ENCODE measurements at places on chromosomes 2 and 18. TPM values are rescaled to one million over a fixed set of nuclear protein-coding genes. Genes with fewer than 3 reads are reported as not detected.

The DPP4 gene
- 42.3 TPM for total RNA-seq

The VPS54 gene
- 12.4 TPM for total RNA-seq

The CARF gene
- 9.1 TPM for total RNA-seq

The DNAH7 gene
- not detected for total RNA-seq

The EPB41L3 gene
- total RNA-seq: 15.0 TPM

The CCDC85A gene
- 0.63 TPM for total RNA-seq

The CTLA4 gene
- not detected for total RNA-seq

The FEV gene
- not detected for total RNA-seq

The DUSP2 gene
- total RNA-seq: 2.1 TPM

Measured in mesangial cell (primary cell).